Spinal cord (tissue), 10 donors: ENCODE measurements at places on chromosomes 4 and X.

- no peak overlapping the region for H3K4me3 ChIP-seq
- no peaks in the 10 kb centered on the region for H3K27me3 ChIP-seq
- H3K4me1 ChIP-seq = peaks cover 42% of the 10 kb centered on the region
- peaks cover 4% of the 10 kb centered on the region for H3K36me3 ChIP-seq
Measured at GRCh38 chr4:76199664-76200211, 13.9 kb downstream of the SCARB2 start.

DNA sequence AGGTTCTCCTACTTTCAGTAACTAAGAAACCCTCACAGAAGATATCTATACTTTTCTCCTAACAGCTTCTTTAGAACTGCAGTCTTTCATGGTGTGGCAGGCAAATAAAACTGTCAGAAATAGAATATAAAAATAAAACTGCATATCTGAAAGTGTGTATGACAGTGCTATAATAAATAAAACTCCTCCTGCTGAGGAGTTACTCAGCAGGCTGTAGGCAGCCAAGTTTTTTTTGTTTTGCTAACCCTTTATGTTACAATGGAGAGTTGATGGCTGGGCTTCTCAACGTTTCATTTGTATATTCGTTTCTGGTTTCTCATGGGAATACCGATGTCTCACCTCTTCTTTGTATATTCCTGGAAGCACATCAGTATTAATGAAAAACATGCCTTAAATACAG is 18.2 kb upstream of the UGT2B10 start:
- DNase-seq = no peak
- no peaks in the 10 kb centered on the region for H3K36me3 ChIP-seq
- H3K4me3 ChIP-seq = no peak overlapping the region
- H3K27ac ChIP-seq = no peak overlapping the region
- H3K27me3 ChIP-seq = no peaks in the 10 kb centered on the region
- H3K4me1 ChIP-seq = no peaks in the 10 kb centered on the region

- peak; percentile 77 for DNase-seq
- no peaks in the 10 kb centered on the region for H3K36me3 ChIP-seq
- H3K27ac ChIP-seq = no peak overlapping the region
- H3K27me3 ChIP-seq = no peaks in the 10 kb centered on the region
Measured at GRCh38 chr4:104032896-104033295, 313.1 kb upstream of the TACR3 start.

DNA sequence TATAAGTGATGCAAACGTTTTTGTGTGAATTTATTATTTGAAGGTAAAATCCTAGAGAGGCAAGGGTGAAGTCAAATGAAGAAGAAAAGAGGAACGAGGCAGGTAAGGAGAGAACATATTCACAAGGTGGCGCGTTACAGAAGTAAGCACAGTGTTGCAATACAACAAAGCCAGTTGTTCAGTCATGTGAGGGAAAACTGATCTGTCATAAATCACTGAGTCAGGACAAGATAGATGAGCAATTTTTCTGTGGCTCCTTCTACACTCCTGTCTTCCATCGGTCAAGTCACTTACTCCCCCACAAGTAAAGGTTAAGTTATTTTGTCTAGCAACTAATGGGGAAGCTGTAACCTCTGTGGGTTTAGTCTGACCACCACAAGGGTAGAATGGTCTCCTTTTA is 203.0 kb upstream of the GK2 start:
- H3K36me3 ChIP-seq = no peaks in the 10 kb centered on the region
- H3K27me3 ChIP-seq = no peaks in the 10 kb centered on the region
- H3K4me3 ChIP-seq = no peak overlapping the region
- no peaks in the 10 kb centered on the region for H3K4me1 ChIP-seq
- no peak for DNase-seq

DNA sequence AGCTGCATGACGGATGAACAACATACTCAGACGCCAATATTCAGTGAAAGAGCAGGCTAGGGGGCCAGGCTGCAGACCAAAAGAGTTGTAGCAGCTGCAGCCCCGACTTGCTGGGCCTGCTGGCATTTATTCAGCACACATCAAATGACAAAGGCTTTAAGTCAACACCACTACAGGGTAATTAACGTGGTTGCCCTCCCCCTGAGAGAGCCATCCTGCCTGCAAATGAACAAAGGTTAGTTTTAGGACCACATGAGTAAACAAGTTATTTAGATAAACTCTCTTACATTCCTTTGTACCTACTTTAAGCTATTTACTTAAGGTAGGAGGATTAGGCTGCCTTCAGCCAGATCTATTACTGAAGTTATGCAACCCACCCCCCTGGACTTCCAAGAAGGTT is 1329.1 kb downstream of the PCDH18 start:
- H3K27ac ChIP-seq = no peak overlapping the region
- no peaks in the 10 kb centered on the region for H3K4me1 ChIP-seq
- DNase-seq = no peak
- no peak overlapping the region for H3K4me3 ChIP-seq
- H3K36me3 ChIP-seq = no peaks in the 10 kb centered on the region
- H3K27me3 ChIP-seq = no peaks in the 10 kb centered on the region

- no peak overlapping the region for H3K27ac ChIP-seq
- no peaks in the 10 kb centered on the region for H3K4me1 ChIP-seq
- DNase-seq = no peak
- no peaks in the 10 kb centered on the region for H3K27me3 ChIP-seq
- no peak overlapping the region for H3K4me3 ChIP-seq
Measured at GRCh38 chrX:1918780-1919179, 303.9 kb downstream of the ASMT start.

- no peak overlapping the region for H3K27ac ChIP-seq
- DNase-seq = no peak
- H3K4me1 ChIP-seq = peaks cover 2% of the 10 kb centered on the region
- H3K27me3 ChIP-seq = peaks cover 7% of the 10 kb centered on the region
- peak overlapping the region; percentile 55 for H3K4me3 ChIP-seq
Measured at GRCh38 chrX:21373001-21373400, 1.2 kb upstream of the CNKSR2 start.

DNA sequence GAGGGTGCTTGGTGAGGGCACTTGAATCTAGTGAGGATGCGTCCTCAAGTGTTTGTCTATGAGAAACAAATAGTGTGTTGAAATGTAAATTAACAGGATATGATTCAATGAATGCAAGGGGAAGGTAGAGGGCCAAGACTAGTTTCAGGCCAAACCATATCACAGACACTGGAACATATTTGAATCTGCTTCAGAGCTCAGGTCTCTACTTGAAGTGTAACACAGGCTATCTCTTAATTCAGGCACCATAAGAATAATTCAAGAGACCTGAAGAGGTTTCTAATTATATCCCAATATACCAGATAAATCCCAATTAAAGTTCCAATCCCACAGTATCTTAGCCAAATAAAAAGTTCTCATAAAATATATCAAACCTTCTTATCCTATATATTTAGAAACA is 146.5 kb upstream of the INTU start:
- H3K27me3 ChIP-seq = no peaks in the 10 kb centered on the region
- DNase-seq = no peak
- H3K36me3 ChIP-seq = no peaks in the 10 kb centered on the region
- no peak overlapping the region for H3K27ac ChIP-seq
- no peaks in the 10 kb centered on the region for H3K4me1 ChIP-seq

DNA sequence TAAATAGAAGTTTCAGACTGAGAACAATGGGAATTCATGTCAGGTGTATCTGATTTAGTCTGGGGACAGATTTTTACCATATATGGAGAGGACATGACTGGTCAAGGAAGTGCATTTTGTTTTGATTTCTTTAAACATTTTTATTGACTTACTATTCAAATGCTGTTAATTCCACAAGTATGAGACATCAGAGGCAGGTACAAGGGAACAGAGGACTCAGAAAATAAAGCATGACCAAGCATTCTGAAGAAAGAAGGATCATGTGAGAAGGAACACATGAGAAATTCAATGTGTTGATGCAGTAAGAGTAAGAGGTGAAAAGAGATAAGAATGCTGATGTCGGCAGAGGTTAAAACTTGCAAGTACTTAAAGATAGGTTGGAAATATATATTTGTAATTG is 1452.6 kb downstream of the PCDH7 start:
- H3K27ac ChIP-seq = no peak overlapping the region
- no peaks in the 10 kb centered on the region for H3K36me3 ChIP-seq
- no peaks in the 10 kb centered on the region for H3K4me1 ChIP-seq
- H3K27me3 ChIP-seq = no peaks in the 10 kb centered on the region

DNA sequence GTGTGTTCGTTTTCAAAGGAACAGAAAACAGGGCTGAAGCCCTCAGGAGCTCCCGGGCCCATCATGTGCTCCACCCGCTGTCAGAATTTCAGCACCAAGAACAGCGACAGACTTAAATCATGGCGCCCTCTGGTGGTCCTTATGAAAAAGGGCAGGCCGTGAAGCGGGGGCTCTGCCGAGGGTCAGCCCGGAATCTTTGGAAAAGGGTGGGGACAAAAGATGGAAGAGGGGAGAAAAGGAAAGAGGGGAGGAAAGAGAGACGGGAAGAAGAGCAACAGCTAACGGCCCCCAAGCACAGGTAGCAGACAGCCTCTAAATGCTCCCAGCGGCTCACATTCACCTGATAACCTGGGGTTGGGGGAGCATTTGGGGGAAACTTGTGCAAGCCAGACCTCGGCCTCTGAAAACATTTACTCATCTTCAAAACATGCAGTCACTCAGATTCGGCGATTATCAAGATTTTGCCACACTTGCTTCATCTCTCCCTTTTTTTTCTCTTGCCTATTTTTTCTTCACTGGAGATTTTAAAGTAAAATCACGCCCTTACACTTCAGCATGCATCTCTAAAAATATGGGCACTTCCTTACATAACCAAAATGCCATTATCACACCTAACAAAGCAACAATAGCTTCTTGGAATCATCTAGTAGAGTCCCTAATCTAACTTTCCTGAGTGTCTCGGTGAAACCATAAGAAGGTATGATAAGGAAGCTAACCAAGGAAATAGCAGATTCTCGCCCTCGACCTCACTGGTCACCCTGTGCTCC is 28.1 kb upstream of the MAN2B2 start:
- DNase-seq = peak; percentile 56
- peaks cover 2% of the 10 kb centered on the region for H3K27me3 ChIP-seq
- no peak overlapping the region for H3K4me3 ChIP-seq
- H3K36me3 ChIP-seq = no peaks in the 10 kb centered on the region
- no peak overlapping the region for H3K27ac ChIP-seq

DNA sequence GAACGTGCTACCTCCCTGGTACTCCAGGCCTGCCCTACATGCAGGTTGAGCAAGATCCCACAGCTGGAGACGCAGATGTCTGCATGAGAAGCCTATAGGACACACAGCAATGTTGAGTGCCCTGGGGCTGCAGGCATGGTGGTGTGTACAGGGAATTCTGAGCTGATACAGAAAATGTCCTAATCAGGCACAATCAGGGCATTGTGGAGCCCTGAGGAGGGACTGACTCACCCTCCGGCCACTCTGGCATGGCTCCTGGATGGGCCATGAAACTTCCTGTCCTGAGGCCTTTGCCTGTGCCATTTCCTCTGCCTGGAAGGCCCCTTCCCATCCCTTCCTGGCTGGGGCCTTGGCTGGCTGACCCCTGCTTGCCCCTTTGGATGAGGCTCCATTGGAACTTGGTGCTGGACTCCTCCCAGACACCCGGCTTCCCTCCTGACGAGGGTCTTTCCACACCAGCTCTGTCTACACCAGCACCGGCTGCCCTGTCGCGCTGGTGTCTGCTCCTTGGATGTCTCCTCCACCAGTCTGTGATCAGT is 16.7 kb upstream of the AFAP1 start:
- H3K36me3 ChIP-seq = no peaks in the 10 kb centered on the region
- peaks cover 32% of the 10 kb centered on the region for H3K4me1 ChIP-seq
- H3K27me3 ChIP-seq = no peaks in the 10 kb centered on the region
- H3K4me3 ChIP-seq = no peak overlapping the region

DNA sequence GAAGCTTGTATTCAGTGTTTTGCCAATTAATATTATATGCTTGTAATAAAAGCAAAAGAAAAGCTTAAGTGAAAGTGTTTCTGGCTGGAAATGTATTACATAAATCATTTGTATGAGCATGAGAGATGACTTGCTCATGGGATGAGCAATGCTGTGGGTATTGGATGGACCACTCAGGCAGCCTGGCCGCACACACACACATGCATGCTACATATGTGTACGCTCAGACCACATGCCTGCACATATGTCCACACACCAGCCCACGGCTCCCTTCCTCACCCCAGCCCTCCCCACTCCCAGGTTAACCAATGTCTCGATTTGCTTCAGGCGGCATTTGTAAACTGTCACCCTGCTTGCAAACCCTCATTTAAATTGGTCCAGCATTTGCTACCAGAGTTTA is 55.9 kb downstream of the CPLX1 start:
- H3K36me3 ChIP-seq = peaks cover 68% of the 10 kb centered on the region
- H3K4me3 ChIP-seq = no peak overlapping the region
- H3K4me1 ChIP-seq = peaks cover 29% of the 10 kb centered on the region
- no peaks in the 10 kb centered on the region for H3K27me3 ChIP-seq
- DNase-seq = no peak

- peak within 1 kb of the TSS; percentile 82 for H3K4me3 ChIP-seq
- no peaks in the 10 kb centered on the region for H3K36me3 ChIP-seq
- no peaks in the 10 kb centered on the region for H3K27me3 ChIP-seq
Measured at GRCh38 chr4:86891762-86892635, at the start of gene C4orf36. TSS of gene C4orf36 (minus strand) at chr4:86892422. CDS start at chr4:86891520, 902 bp downstream.

DNA sequence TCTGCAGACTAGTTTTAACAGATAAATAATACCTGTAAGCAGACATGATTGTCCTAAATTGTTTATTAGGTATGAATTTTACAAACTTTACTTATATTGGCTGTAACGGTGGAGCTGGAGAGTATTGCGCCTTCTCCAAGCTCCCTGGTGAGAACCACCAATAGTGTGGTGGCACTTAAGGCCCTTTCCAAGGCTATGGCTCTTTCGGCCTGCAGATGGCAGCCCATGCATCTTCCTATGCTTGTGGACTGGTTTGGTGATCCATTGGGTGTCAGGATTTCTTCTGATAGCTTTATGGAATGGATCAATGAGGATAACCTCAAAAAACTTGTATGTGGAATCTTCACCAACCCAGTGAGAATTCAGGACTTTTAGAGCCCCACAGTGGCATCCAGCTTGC is 7.8 kb downstream of the LARP1B start:
- no peaks in the 10 kb centered on the region for H3K4me1 ChIP-seq
- no peak for DNase-seq
- no peak overlapping the region for H3K27ac ChIP-seq
- no peaks in the 10 kb centered on the region for H3K27me3 ChIP-seq
- H3K36me3 ChIP-seq = no peaks in the 10 kb centered on the region
- H3K4me3 ChIP-seq = no peak overlapping the region

DNA sequence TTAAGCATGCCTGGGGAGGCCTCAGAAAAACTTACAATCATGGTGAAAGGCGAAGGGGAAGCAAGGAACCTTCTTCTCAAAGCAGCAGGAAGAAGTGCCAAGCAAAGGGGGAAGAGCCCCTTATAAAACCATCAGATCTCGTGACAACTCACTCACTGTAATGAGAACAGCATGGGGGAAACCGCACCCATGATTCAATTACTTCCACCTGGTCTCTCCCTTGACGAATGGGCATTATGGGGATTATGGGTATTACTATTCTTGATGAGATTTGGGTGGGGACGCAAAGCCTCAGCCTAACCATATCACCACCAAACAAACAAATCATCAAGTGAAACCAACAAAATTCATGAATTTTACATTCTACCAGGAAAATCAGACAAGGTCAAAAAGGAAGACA is 76.7 kb upstream of the TAB3 start:
- H3K4me3 ChIP-seq = no peak overlapping the region
- no peaks in the 10 kb centered on the region for H3K36me3 ChIP-seq
- H3K27me3 ChIP-seq = peaks cover 2% of the 10 kb centered on the region
- DNase-seq = no peak
- no peak overlapping the region for H3K27ac ChIP-seq
